ENCODE measurements at places on chromosomes 16 and 17. TPM values are rescaled to one million over a fixed set of nuclear protein-coding genes. Genes with fewer than 3 reads are reported as not detected.

DNA sequence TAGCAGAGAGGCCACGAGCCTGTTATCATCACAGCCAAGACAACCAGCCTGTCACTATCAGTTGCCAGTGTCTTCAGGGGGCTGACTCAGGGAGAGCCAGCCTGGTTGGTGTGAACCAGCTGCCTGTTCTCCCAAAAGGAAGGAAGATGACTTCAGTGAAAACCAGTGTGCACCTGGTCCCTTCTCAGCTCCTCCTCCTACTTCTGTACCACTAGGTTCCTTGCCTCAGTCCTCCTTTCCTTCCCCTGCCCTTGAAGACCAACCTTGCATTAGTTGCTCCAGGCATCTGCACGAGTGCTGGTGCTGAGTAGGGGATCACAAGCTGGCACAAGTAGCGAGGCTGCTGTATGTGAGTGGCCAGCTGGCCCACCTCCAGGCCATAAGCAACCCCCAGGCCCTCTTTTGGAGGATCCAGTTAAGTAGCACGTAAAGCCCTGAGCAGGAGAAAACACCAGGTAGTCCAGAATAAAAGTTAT, 8.5 kb downstream of the TUBG1 start:
- no peak for DNase-seq
- H3K27ac ChIP-seq, result no peak overlapping the region
- peaks cover 24% of the 10 kb centered on the region for H3K36me3 ChIP-seq
- H3K4me1 ChIP-seq, result peaks cover 15% of the 10 kb centered on the region
- H3K4me3 ChIP-seq, result no peak overlapping the region
- peaks cover 2% of the 10 kb centered on the region for H3K27me3 ChIP-seq

GRCh38 chr16:79844603-79845002, 244.1 kb upstream of the MAF start:
- no peak for DNase-seq
- H3K4me3 ChIP-seq, result no peak overlapping the region
- peaks cover 4% of the 10 kb centered on the region for H3K4me1 ChIP-seq
- no peak overlapping the region for H3K27ac ChIP-seq

DNA sequence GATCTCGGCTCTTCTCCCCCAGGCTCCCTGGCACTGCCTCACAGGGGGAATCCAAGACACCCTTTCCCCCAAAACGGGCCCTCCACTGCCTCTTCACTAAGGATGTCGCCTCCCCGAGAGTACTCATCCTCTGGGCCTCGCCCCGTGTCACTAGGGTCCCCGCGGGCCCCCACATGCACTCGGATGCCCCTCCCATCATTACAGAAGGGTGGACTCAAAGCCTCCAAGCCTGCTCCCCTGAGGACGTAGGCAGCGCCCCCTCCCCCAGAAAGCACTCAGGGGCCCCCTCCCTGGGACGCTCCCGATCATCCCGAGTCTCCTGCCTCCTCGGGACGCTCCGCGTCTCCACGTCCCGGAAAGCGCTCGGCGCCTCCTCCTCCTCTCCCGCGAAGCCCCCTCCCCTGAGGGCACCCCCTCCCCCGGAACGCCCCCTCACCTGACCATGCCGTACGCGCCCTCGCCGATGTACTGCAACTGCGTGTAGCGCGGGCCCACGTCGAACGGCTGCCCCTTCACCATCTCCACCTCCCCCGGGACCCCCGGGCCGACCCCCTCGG, 338 bp downstream of the MAPK3 start:
- no peaks in the 10 kb centered on the region for H3K27me3 ChIP-seq
- H3K27ac ChIP-seq, result peak overlapping the region; percentile 83
- H3K4me3 ChIP-seq, result peak overlapping the region; percentile 86
- DNase-seq, result peak; percentile 37
- H3K36me3 ChIP-seq, result peaks cover 18% of the 10 kb centered on the region
- peaks cover 36% of the 10 kb centered on the region for H3K4me1 ChIP-seq

DNA sequence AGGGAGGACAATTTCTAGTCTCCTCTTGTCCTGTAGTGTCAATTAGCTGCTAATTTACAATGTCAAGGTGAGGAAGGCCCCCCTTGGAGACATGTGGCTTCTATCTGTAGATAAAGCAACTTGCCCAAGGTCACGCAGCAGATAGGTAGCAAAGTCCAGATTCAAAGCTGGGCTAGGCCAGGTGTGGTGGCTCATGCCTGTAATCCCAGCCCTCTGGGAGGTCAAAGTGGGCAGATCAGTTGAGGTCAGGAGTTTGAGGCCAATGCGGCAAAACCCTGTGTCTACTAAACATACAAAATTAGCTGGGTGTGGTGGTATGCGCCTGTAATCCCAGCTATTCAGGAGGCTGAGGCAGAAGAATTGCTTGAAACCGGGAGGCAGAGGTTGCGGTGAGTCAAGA, 11.1 kb downstream of the TRPV3 start:
- no peak overlapping the region for H3K4me3 ChIP-seq
- H3K27me3 ChIP-seq, result no peaks in the 10 kb centered on the region
- H3K36me3 ChIP-seq, result no peaks in the 10 kb centered on the region
- no peak overlapping the region for H3K27ac ChIP-seq
- no peak for DNase-seq

DNA sequence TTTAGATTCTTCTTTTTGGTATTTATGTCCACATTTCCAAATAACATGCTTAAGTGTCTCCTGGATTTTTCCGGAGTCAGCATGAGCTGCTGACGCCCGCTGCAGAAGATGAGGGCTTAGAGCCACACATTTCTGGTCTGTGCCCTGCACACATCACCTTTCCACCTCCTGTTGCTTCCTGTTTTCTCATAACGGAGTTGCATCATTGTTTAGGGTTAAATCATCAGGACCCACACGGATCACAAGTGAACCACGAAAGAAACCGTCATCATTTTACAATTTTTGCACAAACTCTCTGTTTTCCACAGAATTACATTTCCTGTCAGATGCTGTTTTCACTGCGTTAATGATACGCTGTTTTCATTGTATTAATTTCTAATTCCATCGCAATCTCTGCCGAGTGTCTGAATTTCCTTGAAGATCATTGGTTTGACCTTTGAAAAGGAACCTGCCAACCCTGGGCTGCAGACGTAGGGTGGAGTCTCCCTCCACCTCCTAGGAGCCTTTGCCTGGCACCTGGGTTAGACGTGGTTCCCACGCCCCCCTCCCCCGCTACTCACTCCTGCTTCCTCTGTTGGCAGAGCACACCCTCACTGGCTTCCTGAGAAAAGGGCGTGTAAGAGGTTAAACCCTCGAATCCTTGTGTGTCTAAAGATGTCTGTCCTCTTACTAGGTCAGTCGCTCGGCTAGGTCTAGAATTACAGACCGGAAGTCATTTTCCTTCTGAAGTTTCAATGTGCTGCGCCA, 68.2 kb downstream of the RNF213 start:
- H3K4me1 ChIP-seq, result peaks cover 12% of the 10 kb centered on the region
- no peak for DNase-seq
- peak overlapping the region; percentile 50 for H3K27ac ChIP-seq
- no peak overlapping the region for H3K4me3 ChIP-seq
- H3K27me3 ChIP-seq, result no peaks in the 10 kb centered on the region
- H3K36me3 ChIP-seq, result peaks cover 88% of the 10 kb centered on the region

Gene ATP2C2
- not detected for total RNA-seq

Gene ZNF821
- total RNA-seq, result 3.7 TPM

Gene RNF112
- total RNA-seq, result not detected
